Naive thymus-derived CD4-positive, alpha-beta T cell (primary cell): ENCODE measurements at places on chromosomes 7 and 10.
A peak's percentile ranks its signal among the peaks of the same experiment; 100 is the strongest.

DNA sequence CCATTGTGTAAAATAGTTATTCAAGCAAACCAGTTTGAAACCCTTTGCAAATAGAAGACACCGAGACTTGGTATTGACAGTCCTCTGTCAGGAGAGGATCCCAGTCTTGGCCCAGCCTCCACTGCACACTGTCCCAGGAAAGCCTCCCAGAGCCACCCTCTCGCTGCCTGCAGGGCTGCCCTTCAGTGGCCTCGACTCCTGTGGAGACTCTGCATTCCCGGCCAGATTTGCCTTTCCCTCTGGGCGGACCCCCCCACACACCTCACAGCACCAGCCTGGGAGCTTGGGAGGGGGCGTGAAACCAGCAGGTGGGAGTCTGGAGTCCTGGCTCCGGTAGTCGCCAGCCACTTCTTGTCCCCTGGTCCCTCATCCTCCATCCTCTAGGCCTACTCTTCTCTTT is 48.7 kb downstream of the GRK5 start:
- no peak for DNase-seq

DNA sequence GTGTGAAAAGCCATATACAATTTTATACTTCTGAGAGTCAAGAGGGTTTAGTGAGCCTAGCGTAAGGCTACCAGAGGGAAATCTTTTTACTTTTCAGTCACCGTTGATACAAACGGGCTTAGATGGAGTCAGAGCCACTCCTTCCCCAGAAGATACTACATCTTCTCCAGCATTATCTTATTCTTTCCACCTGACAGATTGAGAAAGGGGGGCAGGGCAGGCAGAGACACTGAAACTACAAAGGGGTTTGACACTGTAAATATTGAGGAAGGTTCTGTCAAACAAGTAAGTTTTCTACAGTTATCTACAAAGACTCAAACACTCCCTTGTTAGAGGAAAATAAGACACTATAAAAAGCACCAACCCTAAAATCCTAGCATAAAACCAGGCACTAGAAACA is 100.0 kb downstream of the RELN start:
- no peak for DNase-seq

- no peak for DNase-seq
These were observed 276.3 kb downstream of the TFEC start for GRCh38 chr7:115754226-115754625.

GRCh38 chr10:77493239-77493806 is 144.3 kb downstream of the KCNMA1 start:
- no peak for DNase-seq

GRCh38 chr10:86286236-86287109 is 80.1 kb downstream of the GRID1 start:
- DNase-seq: no peak

GRCh38 chr7:672891-673290 is 53.6 kb upstream of the DNAAF5 start:
- no peak for DNase-seq

- DNase-seq: no peak
These were observed 182.8 kb downstream of the ARHGAP12 start for GRCh38 chr10:31745612-31746376.

- peak; percentile 15 for DNase-seq
These were observed 105.8 kb downstream of the ARHGAP22 start for GRCh38 chr10:48498940-48499510.

GRCh38 chr10:58625070-58625469 is 112.4 kb downstream of the BICC1 start:
- no peak for DNase-seq

GRCh38 chr7:2880874-2881533 is 36.9 kb upstream of the GNA12 start:
- no peak for DNase-seq

DNA sequence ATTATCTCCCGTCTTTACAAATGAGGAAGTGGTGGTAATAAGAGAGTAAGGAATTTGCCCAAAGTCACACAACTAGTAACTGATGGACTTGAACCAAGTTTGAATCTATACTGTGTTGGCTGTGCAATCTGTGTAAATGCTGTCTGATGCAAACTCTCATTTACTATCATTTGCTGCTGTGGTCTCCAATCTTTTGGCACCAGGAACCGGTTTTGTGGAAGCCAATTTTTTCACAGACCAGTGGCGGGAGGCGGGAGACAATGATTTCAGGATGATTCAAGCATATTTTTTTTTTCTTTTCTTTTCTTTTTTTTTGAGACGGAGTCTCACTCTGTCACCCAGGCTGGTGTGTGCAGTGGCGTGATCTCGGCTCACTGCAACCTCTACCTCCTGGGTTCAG is 450.0 kb upstream of the FZD8 start:
- no peak for DNase-seq

GRCh38 chr7:79332091-79332490 is 121.4 kb downstream of the MAGI2 start:
- DNase-seq: no peak

DNA sequence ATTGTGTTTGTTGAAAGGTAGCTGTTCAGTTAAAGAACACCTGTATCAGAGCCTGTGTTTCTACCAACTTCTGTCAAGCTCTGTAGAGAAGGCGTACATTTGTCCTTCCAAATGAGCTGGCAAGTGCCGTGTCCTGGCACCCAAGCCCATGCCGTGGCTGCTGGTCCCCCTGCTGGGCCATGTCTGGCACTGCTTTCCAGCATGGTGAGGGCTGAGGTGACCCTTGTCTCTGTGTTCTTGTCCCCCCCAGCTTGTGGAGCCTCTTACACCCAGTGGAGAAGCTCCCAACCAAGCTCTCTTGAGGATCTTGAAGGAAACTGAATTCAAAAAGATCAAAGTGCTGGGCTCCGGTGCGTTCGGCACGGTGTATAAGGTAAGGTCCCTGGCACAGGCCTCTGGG is 154.9 kb downstream of the EGFR start:
- DNase-seq: no peak

- no peak for DNase-seq
These were observed at the start of gene HECW1 for GRCh38 chr7:43112459-43112940. TSS of gene HECW1 (plus strand) at chr7:43112647. CDS start at chr7:43243906, 131,259 bp downstream.

GRCh38 chr7:112205343-112206237 is 609 bp downstream of the DOCK4 start:
- DNase-seq: peak; percentile 35

DNA sequence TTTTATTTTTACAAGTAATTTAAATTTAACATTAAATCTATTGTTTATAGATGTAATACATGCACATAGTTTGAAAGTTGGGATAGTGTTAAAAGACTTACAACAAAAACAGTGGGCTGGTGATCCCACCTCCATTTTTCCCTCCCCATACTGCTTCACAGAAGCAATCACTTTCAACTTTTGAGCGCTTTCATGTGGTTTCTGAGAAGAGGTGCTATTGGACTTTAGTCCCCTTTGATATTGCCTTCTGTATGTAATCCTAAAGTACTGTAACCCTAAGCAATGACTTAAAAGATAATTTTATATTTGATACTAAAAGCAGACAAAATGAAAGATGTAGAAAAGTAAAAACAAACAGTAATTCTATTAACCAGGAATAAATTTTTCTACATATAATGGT is 88.1 kb upstream of the FAM171A1 start:
- DNase-seq: no peak
